ENCODE measurements at places on chromosomes 7 and 10.

GRCh38 chr7:64515781-64516180 is 47.1 kb downstream of the ZNF680 start:
- DNase-seq, result no peak

DNA sequence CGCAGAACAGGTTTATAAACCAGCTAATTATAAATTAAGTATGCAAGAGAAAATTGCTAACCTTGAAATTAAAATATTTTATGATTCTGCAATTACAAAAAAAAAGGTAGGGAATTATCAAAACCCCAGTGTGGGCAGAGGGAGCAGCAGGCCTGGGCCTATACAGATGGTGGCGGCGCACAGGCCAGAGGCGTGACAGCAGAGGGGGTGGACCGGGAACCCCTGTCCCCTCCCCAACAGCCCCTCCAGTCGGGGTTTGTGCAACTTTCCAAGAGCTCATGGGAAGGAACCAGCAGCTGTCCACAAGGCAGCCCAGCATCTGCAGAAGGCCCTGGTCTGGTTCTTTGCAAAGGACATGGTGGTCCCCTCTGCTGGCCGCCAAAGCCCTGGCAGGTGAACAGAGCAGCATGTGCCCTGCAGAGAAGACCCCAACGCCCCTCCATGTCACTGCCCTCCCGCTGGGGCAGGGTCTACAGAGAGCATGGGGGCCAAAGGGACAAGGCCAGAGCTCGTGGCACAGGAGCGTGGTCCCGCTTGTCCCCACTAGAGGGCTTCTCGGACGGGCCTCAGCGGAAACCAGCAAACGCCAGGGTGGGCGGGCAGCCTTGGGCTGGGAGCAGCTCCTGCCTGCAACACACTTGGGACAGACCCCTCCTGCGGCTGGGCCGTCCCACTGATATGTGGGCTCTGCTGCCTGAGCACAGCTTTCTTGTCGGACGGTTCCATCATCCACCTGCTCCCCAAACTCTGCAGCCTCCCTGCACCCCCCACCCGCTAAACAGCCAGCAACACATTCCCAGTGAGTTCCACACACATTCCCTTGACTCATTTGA is 75.1 kb downstream of the EBF3 start:
- peak; percentile 2 for DNase-seq

GRCh38 chr7:33666531-33666930 is 238.8 kb upstream of the BMPER start:
- no peak for DNase-seq

- DNase-seq, result no peak
These were observed 340.2 kb downstream of the THSD7A start for GRCh38 chr7:11491811-11492210.

- DNase-seq, result no peak
These were observed 166.7 kb downstream of the POU6F2 start for GRCh38 chr7:39144420-39144819.

GRCh38 chr7:139587535-139587934 is 64.0 kb downstream of the CLEC2L start:
- no peak for DNase-seq

- no peak for DNase-seq
These were observed 169.9 kb downstream of the RNF133 start for GRCh38 chr7:122528879-122529481.

DNA sequence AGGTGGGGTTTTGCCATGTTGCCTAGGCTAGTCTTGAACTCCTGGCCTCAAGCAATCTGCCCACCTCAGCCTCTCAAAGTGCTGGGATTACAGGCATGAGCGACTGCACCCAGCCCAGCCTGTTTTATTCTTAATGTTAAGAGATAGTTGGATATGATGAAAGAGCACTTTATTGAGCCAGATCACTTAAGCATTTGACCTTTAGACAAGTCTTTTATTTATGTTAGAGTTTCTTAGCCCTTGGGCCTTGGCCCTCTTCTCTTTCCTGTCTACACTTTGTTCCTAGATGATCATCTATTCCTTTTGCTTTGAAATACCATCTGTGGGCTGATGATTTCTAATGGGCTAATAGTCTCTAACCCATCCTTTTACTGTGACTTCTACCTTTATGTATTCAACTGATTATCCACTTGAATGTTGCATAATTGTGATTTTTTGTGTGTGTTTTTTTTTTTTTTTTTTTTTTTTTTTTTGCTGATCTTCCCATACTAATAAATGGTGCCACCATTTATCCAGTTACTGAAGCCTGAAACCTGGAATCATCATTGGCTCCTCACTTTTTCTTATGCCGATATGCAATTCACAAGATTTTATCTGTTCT is 34.8 kb downstream of the BTRC start:
- DNase-seq, result no peak

GRCh38 chr7:142796501-142797390 is 26.0 kb downstream of the PRSS2 start:
- no peak for DNase-seq

DNA sequence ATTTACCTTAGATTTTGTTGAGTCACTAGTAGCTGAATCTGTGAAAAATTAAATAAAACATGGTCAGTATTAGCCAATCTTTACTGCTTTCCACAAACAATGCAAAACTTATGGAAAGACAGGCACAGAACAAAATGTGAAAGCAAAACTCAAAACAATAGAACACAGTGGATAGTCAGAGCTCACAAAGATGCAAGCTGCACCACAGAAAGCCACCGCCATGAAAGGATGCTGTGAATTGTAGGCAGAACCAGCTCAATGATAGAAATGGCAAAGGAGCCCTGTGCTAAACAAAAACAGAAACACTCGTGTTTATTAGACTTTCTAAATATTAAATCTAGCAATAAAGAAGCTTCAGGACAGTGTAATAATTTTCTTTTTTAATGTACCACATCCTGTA is 134.4 kb downstream of the ARHGAP21 start:
- DNase-seq, result no peak

GRCh38 chr7:75817116-75817515 is 3.5 kb upstream of the CCL24 start:
- no peak for DNase-seq

DNA sequence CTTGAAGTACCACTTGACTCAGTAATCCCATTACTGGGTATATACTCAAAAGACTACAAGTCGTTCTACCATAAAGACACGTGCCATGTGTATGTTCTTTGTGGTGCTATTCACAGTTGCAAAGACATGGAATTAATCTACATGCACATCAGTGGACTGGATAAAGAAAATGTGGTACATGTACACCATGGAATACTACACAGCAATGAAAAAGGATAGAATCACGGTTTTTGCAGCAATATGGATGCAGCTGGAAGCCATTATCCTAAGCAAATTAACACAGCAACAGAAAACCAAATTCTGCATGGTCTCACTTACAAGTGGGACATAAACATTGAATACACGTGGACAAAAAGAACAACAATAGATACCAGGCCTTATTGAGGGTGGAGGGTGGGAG is 583.4 kb upstream of the CELF2 start:
- no peak for DNase-seq

GRCh38 chr7:14104861-14105260 is 115.4 kb upstream of the ETV1 start:
- no peak for DNase-seq

- DNase-seq, result peak; percentile 26
These were observed 2.0 kb downstream of the CUL1 start for GRCh38 chr7:148700661-148701064.

GRCh38 chr7:2758673-2759616 is 70.9 kb downstream of the AMZ1 start:
- no peak for DNase-seq

DNA sequence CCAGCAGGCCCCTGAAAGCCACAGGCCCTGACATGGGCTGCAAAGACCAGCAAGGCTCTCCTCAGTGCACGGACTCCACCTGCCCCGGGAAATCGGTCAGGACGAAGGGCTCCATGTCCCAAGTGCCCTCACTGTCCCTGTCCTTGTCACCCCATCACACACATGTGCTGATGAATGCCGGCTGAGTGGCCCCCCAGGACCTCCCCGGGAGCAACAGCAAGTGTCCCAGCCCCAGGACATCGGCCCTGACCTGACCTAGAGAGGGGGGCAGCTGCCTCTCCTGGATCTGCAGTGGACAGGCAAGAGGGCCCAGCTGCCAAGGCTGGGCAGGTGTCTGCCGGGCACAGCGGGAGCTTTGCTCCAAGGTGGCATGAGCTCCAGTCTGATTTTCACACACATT is 49.8 kb downstream of the STK32C start:
- no peak for DNase-seq

- no peak for DNase-seq
These were observed 60.8 kb upstream of the ITGA8 start for GRCh38 chr10:15780353-15781135.

- DNase-seq, result no peak
These were observed 110.9 kb upstream of the FAM180A start for GRCh38 chr7:135859538-135859937.

- no peak for DNase-seq
These were observed 9.8 kb upstream of the RTKN2 start for GRCh38 chr10:62278441-62278910.

All from effector memory CD4-positive, alpha-beta T cell (primary cell).